ENCODE measurements at places on chromosomes 7 and 10.

- no peak for DNase-seq
These were observed 6.0 kb downstream of the LDB1 start for GRCh38 chr10:102113956-102114857.

GRCh38 chr10:72759584-72759983 lies 67.6 kb downstream of the MCU start:
- no peak for DNase-seq

GRCh38 chr10:3853547-3854303 lies 68.7 kb upstream of the KLF6 start:
- DNase-seq: no peak

GRCh38 chr7:7681191-7681935 lies 37.0 kb downstream of the RPA3 start:
- DNase-seq: no peak

- no peak for DNase-seq
These were observed 201.3 kb downstream of the MYOF start for GRCh38 chr10:93280699-93281366.
